ENCODE measurements at places on chromosomes 12 and 14. TPM values are rescaled to one million over a fixed set of nuclear protein-coding genes. Genes with fewer than 3 reads are reported as not detected.

CEBPE gene
- not detected for total RNA-seq

NUAK1 gene
- total RNA-seq: 73.9 TPM

LBHD2 gene
- total RNA-seq: not detected

AQP6 gene
- total RNA-seq: 0.05 TPM

STXBP6 gene
- 4.9 TPM for total RNA-seq

KIF21A gene
- total RNA-seq: 13.6 TPM

COX8C gene
- not detected for total RNA-seq

MMAB gene
- total RNA-seq: 14.0 TPM

GPR68 gene
- total RNA-seq: 0.74 TPM

RACGAP1 gene
- 19.9 TPM for total RNA-seq

ACOT4 gene
- total RNA-seq: 0.34 TPM

MYH6 gene
- not detected for total RNA-seq

GARIN6 gene
- total RNA-seq: not detected

VRTN gene
- total RNA-seq: not detected

RAD9B gene
- total RNA-seq: 1.2 TPM

KRT82 gene
- not detected for total RNA-seq

PRH2 gene
- not detected for total RNA-seq

RNASE9 gene
- total RNA-seq: not detected

IFI27L1 gene
- 14.0 TPM for total RNA-seq

TMEM30B gene
- 0.34 TPM for total RNA-seq

IL23A gene
- total RNA-seq: 0.34 TPM

CCDC175 gene
- total RNA-seq: not detected

SUDS3 gene
- 33.0 TPM for total RNA-seq

MYF6 gene
- not detected for total RNA-seq

CLEC1B gene
- total RNA-seq: not detected

NOXRED1 gene
- not detected for total RNA-seq

OR10AD1 gene
- 0.09 TPM for total RNA-seq

SCARB1 gene
- total RNA-seq: 42.5 TPM

UBE2N gene
- total RNA-seq: 53.9 TPM

KLRD1 gene
- 0.19 TPM for total RNA-seq

DPF3 gene
- 2.9 TPM for total RNA-seq

TAS2R9 gene
- not detected for total RNA-seq

PAX9 gene
- total RNA-seq: not detected

JKAMP gene
- total RNA-seq: 78.1 TPM

PLD4 gene
- total RNA-seq: 0.05 TPM

RTL1 gene
- total RNA-seq: not detected

SLC38A4 gene
- total RNA-seq: 7.3 TPM

TPH2 gene
- total RNA-seq: not detected

CMA1 gene
- not detected for total RNA-seq

AICDA gene
- total RNA-seq: not detected

All from dermis blood vessel endothelial cell (primary cell).